Skeletal muscle cell (primary cell): ENCODE measurements at places on chromosomes 12 and 14.

GRCh38 chr12:19757317-19757877 is 318.1 kb downstream of the AEBP2 start:
- no peak for DNase-seq

DNA sequence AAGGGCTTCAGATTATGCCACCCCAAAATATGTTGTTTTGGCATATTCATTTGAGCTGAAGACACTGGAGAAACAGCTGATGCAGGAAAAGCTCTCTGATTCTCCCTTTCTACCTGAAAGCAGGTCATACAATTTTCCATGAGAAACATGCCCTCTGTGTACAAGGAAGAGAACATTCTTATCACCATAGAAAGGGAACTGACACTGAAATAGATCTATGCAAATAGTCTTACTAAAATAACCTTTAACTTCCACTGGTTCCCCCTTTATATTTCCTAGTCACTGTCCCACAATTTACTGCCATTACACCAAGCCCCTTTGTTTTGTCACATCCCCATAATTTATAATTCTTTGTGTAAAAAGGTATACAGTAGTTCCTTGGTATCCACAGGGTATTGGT is 9.6 kb upstream of the PHC1 start:
- DNase-seq = no peak

GRCh38 chr14:68695326-68695768 is 97.5 kb downstream of the ZFP36L1 start:
- DNase-seq = peak; percentile 100

- no peak for DNase-seq
These were observed 23.9 kb upstream of the ITGA5 start for GRCh38 chr12:54442961-54443360.
